ENCODE measurements at places on chromosomes 2 and 18.

GRCh38 chr2:33632831-33633230, 33.7 kb upstream of the FAM98A start:
- no peak for DNase-seq

DNA sequence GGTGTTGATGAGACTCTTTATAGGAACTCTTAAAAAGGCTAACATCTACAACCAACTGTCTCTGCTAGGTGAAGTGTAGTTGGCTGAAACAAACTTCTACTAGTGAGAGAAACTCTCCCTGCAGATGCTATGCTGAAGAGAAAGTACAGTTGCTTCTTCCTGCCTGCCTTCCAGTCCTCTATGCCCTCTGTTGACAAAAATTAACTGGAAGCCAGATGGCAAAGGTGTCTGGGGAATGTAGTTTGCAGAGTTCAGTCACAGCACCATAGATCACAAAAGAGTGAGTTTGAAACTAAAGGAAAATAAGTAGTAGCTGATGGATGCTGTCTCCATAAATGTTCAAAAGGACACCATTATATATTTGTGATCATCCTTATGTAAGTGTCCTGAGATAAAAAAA, 958.8 kb upstream of the NRXN1 start:
- no peak for DNase-seq

DNA sequence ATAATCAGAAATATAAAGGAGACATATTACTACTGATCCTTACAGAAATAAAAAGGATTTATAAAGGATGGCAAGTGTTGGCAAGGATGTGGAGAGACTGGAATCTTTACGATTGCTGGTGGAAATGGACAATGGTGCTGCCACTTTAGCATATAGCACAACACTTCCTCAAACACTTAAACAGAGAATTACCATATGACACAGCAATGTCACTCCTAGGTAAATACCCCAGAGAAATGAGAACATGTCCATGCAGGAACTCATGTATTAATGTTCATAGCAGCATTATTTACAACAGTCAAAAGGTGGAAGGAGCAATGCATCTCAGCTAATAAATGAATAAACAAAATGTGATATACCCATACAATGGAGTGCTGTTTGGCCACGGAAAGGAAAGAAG, 137.5 kb downstream of the NDUFA10 start:
- DNase-seq: no peak

DNA sequence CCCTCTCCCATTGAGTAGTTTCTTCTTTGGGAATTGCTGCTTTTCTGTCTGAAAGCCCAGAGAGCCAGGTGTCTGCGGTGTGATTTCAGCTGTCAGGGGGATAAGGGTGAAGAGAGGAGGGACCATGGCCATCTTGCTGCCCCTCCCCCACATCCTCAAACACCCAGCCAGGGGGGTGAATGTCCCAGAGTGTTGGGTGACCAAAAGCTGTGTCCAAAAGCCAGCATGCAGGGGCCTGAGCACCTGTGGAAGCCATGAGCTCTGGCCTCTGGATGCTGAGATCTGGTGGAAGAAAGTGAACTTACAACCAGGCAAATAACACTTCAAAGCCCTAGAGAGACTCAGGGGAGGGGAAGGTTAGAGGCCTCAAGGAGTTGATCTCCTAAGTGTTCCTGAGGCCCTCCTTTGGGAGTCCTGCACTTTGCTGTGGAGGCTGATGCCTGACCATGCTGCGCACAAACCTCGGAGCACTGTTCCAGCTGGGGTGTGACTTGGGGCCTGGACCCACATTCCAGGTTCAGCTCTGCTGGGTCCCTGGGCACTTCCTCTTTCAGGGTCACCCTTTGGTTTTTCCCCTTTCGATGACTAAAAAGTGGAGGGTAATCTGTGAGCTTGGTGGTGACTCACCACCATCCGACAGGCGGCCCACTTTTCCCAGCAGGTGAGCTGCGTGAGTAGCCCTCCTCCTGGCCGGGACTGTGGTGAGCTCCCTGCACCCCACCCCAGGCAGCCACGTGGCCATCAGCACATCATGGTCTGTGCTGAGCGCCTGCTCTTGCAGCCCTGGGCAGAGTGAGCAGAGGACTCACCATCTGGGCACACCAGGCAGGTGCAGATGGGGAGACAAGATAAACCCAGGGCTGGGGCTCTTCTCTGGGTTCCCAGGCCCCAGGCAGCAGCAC, 66.8 kb upstream of the FOSL2 start:
- peak; percentile 92 for DNase-seq

Measured in SW480 (cell line).